ENCODE measurements at places on chromosomes 7 and 10.

DNA sequence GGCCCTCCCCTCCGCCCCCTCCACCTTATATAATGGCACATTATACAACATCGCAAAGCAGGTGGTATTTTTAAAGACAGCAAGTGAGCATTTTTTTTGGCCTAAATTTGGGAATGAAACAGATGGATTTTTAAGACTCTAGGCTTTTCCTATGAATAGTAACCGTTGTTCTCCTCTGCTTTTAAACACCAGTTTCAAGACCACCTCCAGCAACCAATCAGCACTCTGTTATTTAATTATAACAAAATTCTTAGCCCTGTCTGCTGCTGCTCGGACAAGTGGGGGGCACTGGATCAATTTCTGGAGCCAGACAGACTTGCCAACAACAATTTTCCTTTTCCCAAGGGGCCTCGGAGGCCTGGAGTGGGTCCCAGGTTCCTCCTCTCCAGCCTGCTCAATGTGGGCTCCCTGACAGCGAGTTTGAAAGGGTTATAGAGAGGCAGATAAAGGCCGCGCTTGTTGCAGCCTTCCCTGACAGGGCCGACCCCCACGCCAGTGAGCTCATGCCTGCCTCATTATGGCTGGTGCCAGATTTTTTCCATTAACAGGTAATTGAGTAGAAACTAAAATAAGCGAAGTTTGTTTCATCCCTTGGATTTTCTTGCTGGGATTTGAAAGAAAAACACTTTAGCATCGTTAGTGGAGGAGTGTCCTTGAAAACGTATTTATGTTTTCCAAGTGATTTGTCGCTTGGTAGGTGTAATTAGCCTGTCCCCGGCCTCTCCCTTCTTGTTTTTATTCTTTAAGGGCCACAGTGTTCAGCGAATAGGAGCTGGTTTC lies 227.3 kb downstream of the TCF7L2 start:
- no peak for DNase-seq

GRCh38 chr10:20443094-20443493 lies 454.0 kb downstream of the NEBL start:
- DNase-seq: no peak

- DNase-seq: no peak
Observed at GRCh38 chr7:69843653-69844052, 245.4 kb downstream of the AUTS2 start.

GRCh38 chr10:113423981-113424721 lies 128.7 kb upstream of the HABP2 start:
- peak; percentile 9 for DNase-seq

- peak; percentile 79 for DNase-seq
Observed at GRCh38 chr7:129958643-129959470, 6.1 kb upstream of the UBE2H start.

DNA sequence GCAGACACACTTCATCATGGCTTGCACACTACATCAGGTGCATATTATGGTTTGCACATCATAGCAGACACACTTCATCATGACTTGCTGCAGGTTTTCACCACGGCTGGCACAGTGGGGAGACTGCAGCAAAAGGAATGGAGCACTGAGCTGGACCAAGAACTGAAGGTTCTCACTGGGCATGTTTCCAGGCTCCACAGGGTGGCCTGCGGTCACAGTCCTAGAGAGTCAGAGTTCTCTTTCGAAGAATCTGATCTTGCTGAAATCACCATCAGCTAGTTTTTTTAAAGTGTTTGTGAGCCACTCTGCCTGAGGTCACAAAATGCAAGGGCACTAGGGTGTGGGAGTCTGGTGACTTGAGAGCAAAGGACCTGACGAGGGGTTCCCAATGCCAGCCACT lies 140.4 kb upstream of the NPY start:
- no peak for DNase-seq

DNA sequence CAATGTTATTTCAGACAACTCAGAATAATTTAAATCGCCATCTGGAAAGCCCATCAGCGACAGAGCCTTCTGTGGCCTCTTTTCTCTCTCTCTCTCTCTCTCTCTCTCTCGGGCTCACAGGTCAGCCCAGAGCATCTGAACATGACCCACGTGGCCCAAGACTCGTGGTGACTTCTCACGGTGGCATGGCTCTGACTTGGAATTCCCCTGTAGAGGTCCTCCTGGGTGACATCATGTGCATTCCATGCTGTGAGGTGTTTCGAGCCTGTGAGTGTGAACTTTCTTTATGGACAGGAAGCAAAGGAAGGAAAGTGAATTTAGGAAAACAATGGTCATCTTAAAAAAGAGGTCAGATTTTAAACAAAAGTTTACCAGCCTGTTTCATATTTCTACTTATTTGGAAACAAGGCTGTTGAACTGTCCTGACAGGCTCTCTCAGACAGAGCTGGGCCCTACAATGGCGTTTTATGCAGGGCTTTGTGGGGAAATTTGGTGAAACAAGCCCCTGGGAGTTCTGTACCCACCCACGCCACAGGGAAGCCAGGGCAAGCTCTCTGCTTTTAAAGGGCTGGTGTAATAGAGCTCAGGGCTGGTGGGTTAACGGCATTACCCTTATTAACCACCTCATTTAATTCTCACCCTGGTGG lies 359.7 kb upstream of the ZNF32 start:
- peak; percentile 50 for DNase-seq

GRCh38 chr10:85848756-85849155 lies 517.8 kb downstream of the GRID1 start:
- no peak for DNase-seq

DNA sequence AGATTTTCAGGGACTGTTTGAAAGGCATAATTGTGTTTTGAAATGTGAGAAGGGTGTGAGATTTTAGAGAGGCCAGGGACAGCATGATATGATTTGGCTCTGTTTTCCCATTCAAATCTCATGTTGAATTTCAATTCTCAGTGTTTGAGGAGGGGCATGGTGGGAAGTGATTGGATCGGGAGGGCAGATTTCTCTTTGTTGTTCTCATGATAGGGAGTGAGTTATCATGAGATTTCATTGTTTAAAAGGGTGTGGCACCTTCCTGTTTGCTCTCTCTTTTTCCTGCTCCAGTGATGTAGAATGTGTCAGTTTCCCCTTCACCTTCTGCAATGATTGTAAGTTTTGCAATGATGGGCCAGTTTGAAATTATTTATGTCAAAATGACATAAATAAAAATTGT lies 113.0 kb upstream of the PCDH15 start:
- no peak for DNase-seq
